ENCODE measurements at places on chromosomes 7 and 10.

DNA sequence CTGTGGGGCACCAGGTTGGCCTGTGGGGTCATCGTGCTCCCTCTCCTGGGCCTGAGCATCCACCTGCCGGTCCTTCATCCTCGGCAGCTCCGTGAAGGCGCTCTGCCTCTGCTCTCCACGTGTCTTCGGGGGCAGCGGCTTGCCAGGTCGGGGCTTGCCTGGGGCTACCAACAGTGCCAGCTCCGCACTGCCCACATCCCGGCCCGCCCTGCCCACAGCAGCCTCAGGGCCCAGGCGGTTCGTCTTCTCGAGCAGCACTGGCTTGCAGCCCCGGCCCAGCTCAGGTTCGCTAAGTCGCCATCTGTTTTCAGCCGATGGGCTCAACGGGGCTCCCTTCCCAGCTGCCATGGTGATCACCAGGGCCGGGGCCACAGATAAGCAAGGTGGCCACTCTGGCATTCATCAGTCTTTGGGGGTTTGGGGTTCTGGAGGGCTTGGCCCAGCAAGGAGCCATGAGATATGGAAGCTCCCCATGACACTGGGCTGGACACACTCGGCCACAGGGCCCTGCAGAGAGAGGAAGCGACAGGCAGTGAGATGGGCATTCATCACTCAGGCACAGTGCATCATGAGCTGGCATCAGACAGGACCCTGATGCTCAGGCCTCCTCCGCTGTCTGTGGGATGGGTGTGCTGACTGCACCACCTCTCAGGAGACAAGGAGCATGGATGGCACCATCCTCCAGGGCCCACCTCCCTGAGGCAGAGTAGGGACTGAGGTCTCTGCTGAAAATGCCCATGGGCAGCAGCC lies 15.5 kb downstream of the ZNF488 start:
- DNase-seq, result no peak

DNA sequence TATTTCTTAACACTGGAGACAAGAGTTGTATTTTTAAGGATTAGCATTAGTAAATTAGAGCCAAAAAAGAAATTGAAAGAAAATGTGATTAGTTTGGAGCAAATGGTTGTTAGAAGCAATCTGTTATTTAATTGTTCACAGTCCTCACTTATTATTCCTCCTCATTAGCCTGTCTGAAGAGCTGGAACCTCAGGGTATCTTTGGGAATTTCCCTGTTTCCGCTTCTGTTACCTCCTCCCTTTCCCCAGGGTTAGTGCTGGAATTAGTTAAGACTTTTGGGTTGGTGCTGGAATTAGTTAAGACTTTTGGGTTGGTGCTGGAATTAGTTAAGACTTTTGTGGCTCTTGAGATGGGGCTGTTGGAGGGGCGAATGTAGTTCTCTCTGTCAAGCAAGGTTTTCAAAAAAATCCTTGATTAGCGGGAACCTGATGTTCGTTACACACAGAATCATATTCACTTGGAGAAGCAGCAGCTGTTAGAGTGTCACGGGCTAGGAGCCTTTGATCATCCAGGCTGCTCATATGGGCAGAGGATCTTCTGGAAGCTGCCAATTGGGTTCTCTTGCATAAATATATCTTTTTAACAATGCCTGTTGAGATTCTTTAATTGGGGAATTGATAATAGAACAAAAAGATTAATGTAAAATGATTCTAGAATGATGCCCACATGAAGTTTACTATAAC lies 251.0 kb upstream of the NPSR1 start:
- DNase-seq, result no peak

- no peak for DNase-seq
These were observed 43.1 kb upstream of the HPS1 start for GRCh38 chr10:98489561-98490481.

DNA sequence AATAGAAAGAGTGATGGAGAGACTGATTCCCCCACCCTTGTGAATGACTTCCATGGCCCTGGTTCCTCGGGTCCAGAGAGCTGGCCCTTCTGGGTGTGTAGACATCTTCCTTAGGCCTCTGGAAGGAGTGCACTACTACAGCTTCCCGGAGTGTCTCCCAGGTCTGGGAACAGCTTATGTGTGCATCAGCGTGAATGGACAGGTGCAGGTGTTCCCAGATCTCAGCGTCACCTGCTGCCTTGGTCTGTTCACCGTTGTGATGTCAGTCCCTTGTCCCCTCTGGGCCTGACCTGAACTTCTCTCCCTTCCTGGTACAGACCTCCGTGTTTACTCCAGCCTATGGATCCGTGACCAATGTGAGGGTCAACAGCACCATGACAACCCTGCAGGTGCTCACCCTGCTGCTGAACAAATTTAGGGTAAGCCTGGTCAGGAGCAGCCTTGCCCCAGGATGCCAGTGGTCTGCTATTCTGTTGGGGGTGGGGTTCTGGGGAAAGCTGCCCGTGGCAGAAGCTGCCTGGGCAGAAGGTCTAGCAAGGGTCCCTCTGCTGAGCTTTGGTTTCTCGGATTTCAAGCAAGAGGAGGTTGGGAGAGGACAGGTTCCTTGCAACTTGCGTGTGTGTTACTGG lies 10.5 kb upstream of the DEPP1 start:
- no peak for DNase-seq

- no peak for DNase-seq
These were observed 44.6 kb upstream of the CYCS start for GRCh38 chr7:25169683-25170082.

GRCh38 chr7:42161719-42162118 lies 75.3 kb downstream of the GLI3 start:
- no peak for DNase-seq

GRCh38 chr10:21261842-21262294 lies 263.6 kb downstream of the SKIDA1 start:
- no peak for DNase-seq

- DNase-seq, result no peak
These were observed 370.2 kb downstream of the LRMDA start for GRCh38 chr10:75801661-75802060.

GRCh38 chr10:6918305-6918704 lies 338.2 kb upstream of the PRKCQ start:
- no peak for DNase-seq

DNA sequence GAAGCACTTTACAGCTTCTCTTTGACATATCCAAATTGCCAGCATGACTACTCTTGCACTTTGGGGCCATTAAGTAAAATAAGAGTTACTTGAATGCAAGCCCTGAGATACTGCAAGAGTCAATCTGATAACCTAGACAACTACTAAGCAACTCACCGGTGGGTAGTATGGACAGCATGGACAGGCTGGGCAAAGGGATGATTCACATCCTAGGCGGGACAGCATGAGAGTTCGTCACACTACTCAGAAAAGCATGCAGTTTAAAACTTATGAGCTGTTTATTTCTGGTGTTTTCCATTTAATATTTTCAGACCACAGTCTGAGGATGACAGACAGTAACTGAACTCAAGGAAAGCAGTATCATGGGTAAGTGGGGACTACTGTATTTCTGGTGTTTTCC lies 84.0 kb downstream of the ORC5 start:
- DNase-seq, result no peak

DNA sequence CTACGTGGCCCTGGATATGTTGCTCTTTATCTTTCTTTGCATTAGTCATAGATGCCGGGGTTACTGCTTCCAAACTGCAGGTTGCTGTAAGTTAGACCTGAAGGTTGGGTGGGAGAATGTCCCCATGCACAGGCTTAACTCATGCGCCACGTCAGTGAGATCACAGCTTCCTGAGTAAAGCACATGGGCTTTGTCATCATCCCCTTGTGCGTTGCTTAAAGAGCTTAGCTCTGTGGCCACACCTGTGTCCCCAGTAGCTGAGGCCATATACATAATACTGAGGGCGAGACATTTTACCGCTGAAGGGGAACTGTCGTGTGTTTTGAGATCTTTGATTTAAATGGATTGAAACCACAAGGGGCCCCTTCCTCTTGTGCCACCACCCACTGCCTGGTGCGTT lies 45.8 kb upstream of the BTBD16 start:
- DNase-seq, result no peak

- no peak for DNase-seq
These were observed 26.2 kb downstream of the FAM171A1 start for GRCh38 chr10:15344876-15345285.

DNA sequence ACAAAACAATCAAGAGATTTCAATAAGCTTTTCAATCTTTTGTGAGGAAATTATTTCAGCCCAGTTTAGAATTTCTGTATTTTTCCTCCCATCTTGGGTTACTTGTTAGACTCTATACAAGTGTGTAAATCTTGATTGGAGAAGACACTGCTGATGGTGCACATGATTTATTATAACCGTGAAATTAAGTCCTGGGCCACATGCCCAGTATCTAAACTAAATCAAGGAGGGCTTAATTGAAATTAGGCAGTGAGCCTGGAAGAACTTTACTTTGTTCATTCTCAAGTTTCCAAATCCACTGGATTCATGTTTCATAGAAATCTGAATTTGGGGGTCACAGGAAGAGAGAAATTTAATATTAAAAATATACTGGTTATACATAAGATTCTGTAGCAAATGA lies 44.5 kb downstream of the CSTF2T start:
- peak; percentile 70 for DNase-seq

GRCh38 chr10:61776615-61777266 lies 114.0 kb downstream of the CABCOCO1 start:
- DNase-seq, result no peak

DNA sequence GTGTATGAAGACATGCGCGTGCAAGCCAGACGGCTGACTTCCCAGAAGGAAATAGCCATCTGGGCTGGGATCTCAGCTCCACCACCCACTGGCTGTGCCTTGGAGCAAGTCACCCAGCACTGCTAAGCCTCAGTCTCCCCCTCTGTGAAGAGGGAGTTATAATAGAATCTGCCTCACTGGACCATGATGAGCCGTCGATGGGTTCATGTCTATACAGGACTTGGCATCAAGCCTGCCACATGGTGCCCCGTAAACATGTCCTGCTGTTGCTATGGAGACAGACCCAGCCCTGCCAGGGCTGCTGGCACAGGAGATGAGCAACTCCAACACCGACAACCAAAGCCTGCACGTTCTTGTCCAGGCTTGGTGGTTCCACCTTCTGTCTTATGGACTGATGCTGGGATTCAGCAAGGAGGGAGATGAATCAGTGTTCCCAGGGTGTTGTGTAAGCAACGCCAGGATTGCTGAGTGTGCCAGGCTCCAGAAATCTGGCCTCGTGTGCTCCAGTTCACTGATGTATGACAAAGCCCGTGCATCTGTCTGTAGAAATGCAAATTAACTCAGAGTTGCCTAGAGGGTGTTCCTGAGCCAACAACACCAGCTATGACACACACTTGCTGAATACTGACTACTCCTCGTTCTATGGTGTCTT lies 5.6 kb downstream of the GPR15LG start:
- peak; percentile 3 for DNase-seq

- no peak for DNase-seq
These were observed 122.6 kb downstream of the KCND2 start for GRCh38 chr7:120395526-120396019.

DNA sequence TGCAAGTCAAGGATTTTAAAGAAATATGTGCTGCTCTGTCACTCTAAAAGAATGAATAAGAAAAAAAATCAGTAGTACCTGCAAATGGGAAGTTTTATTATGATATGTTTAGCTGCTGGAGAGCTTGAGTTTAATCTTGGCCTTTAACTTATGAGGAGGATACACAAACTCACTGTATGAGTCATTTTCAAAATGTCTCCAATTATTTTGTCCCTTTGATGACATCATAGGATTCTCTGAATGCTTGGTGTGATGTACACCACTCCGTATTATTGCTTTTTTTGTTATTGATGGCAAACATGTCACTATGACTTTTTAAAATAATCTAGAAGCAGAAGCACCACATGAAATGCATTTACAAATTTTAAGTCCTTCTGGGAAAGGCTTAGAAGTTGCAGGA lies 125.8 kb downstream of the RALA start:
- DNase-seq, result no peak

GRCh38 chr7:38051311-38051710 lies 126.7 kb upstream of the STARD3NL start:
- no peak for DNase-seq

DNA sequence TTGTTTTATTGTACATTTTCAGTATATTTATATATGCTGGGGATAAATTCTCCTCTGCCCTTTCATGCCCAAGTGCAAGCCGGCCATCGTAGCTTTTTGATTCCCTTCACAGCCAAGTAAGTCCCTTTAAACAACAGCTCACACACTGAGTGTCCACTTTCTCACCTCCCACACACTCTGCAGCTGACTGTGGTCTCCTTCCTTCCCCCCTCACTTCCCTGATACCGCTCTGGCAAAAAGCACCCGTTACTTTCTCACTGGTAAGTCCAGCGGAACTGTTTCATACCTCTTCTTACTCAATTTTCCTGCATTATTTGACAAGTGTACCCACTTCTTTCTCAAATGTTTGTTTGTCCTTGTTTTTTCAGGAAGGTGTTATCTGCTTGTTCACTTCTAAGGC lies 35.2 kb downstream of the MGAM start:
- no peak for DNase-seq
